ENCODE measurements at places on chromosomes 5 and 9.

DNA sequence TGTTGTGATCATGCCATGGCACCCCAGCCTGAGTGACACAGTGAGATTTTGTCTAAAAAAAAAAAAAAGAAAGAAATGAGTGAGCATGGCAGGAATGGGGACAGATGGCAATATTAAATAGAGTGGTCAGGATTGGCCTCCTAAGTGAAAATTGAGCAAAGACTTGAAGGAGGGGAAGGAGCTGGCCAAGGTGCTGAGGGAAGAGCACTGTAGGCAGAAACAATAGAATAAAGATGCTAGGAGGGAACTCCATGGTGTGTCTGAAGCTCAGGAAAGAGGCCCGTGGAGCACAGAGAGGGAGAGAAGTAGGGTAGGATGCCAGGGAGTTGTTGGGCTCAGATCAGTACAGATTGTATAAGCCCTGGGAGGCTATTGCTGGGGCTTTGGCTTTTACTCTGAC lies 64.4 kb upstream of the PCAT7 start:
- no peaks in the 10 kb centered on the region for H3K4me1 ChIP-seq
- peaks cover 3% of the 10 kb centered on the region for H3K36me3 ChIP-seq
- H3K4me3 ChIP-seq = no peak overlapping the region
- no peak for DNase-seq

DNA sequence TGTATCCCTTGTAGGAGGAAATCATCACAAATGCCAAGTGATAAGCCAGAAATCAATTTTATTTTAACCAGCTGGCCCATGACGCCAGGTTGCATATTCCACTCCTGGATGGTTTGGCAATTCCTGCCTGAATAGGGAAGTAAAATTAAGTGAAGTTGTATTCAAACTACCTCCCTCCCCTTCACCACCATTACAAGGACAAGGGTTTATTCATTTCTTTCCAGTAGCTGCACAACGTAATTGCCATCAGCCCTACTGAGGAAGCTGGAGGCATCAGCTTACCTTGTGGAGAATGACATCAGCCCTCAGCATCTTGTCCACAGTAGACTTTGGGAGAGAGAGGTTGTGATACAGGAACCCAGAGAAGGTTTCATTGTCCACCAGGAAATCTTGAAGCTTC lies 66.6 kb downstream of the ABCA1 start:
- H3K27me3 ChIP-seq = no peaks in the 10 kb centered on the region
- peaks cover 6% of the 10 kb centered on the region for H3K36me3 ChIP-seq
- H3K4me3 ChIP-seq = no peak overlapping the region
- H3K27ac ChIP-seq = no peak overlapping the region
- DNase-seq = no peak

DNA sequence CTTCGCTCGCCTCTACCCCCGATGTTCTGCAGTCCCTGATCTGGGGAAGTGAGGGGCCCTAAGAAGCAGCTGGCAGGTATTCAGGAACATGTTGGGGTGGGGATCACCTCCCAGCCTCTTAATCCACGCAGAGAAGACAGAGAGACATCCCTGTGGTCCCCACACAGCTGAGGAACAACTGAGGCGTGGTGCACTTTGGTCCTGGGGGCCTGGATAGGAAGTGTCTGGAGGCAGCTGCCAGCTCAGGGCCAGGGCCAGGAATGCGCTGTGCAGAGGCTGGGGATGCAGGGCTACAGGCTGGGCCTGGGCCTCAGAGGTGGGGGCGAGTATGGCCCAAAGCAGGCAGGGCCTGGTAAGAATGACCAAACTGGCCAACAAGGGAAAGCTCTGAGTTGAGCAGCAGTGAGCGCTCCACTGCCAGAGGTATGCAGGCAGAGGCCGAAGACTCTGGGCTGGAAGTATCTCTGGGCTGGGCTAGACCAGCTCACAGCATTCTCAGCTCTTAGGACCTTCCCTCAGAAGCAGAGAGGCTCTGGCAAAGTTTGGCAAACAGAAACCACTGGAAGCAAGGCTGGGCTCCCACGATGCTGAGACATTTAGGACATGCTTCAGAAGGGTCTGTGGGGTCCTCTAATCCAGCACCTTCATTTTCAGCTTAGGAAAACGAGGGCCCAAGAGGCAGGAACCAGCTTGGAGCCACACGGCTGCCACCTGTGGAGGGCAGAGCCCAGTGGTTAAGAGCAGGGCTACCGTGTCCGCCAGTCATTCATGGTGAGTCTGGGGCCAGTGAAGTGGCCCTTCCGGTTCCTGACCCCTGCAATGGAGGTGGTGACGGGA lies 174.4 kb downstream of the GAPVD1 start:
- H3K4me3 ChIP-seq = no peak overlapping the region
- DNase-seq = no peak
- no peaks in the 10 kb centered on the region for H3K27me3 ChIP-seq
- H3K36me3 ChIP-seq = no peaks in the 10 kb centered on the region
- H3K27ac ChIP-seq = no peak overlapping the region
- H3K4me1 ChIP-seq = no peaks in the 10 kb centered on the region

GRCh38 chr9:116209414-116210116 lies 56.0 kb downstream of the PAPPA start:
- DNase-seq = no peak
- no peaks in the 10 kb centered on the region for H3K4me1 ChIP-seq
- H3K36me3 ChIP-seq = no peaks in the 10 kb centered on the region
- no peak overlapping the region for H3K4me3 ChIP-seq
- no peak overlapping the region for H3K27ac ChIP-seq
- peaks cover 2% of the 10 kb centered on the region for H3K27me3 ChIP-seq

DNA sequence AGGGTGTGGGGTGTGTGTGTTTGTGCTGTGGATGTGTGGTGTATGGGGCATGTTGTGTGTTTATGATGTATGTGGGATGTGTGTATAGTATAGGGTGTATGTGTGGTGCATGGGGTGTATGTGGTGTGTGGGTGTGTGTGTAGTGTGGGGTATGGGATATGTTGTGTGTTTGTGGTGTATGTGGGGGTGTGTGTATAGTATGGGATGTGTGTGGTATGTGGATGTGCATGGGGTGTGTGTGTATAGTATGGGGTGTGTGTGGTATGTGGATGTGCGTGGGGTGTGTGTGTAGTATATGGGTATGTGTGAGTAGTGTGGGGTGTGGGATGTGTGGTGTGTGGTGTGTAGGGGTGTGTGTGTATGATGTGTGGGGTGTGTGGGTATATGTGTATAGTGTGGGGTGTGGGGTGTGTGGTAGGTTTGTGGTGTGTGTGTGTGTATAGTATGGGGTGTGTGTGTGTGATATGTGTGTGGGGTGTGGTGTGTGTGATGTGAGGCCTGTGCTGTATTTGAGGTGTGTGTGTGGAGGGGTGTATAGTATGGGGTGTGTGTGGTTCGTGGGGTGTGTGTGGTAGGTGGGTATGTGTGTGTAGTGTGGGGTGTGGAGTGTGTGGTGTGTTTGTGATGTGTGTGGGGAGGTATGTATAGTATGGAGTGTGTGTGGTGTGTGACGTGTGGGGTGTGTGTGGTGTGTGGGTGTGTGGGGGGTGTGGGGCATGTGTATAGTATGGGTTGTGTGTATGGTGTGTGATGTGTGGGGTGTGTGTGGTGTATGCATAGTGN lies 10.5 kb downstream of the ECSCR start:
- DNase-seq = no peak
- H3K36me3 ChIP-seq = no peaks in the 10 kb centered on the region
- peaks cover 18% of the 10 kb centered on the region for H3K27me3 ChIP-seq
- H3K27ac ChIP-seq = no peak overlapping the region

- no peak overlapping the region for H3K27ac ChIP-seq
- no peaks in the 10 kb centered on the region for H3K27me3 ChIP-seq
- H3K36me3 ChIP-seq = peaks cover 14% of the 10 kb centered on the region
- no peak overlapping the region for H3K4me3 ChIP-seq
- no peaks in the 10 kb centered on the region for H3K4me1 ChIP-seq
- DNase-seq = no peak
Measured at GRCh38 chr5:95519151-95519550, 35.6 kb downstream of the SKIC3 start.

DNA sequence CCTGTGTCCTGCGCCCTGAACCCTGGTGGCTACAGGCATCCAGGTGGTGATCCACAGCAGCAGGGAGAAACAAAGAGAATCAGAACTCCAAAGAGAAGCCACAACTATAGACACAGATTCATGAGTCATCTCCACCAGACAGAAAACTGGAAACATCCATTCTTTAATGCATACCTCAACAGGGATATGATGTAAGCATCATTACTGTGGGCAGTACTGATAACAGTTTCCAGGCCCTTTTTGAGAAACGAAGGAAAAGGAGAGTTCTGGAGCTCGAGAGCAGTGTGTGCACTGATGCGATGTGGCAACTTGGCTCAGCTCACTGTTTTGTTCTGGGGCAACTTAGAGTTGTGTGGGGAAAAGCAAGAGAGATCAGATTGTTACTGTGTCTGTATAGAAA lies 215.6 kb upstream of the ADAMTS16 start:
- H3K27ac ChIP-seq = no peak overlapping the region
- H3K4me1 ChIP-seq = no peaks in the 10 kb centered on the region
- H3K36me3 ChIP-seq = no peaks in the 10 kb centered on the region
- DNase-seq = no peak

GRCh38 chr5:149639737-149640136 lies 58.4 kb downstream of the ARHGEF37 start:
- peaks cover 6% of the 10 kb centered on the region for H3K27me3 ChIP-seq
- no peak overlapping the region for H3K27ac ChIP-seq
- no peak for DNase-seq
- no peaks in the 10 kb centered on the region for H3K36me3 ChIP-seq
- H3K4me1 ChIP-seq = no peaks in the 10 kb centered on the region

DNA sequence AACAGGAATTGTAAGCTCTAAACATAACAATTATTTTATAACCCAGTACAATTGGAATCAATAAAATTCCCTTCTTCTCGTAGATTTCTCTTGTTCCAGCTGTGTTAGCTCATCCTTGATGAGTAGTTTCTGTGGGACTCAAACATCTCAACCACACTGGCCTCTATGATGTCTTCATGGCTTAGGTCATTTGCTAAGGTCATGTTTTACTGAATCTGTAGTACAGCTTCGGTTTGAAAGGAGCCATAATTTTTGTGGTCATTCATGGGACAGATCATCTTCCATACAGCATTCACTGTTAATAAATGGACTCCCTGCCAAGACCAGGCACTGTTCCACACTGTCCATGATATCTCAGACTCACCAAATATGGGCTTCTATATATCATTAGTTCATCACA lies 369.0 kb upstream of the RFX3 start:
- H3K36me3 ChIP-seq = peaks cover 13% of the 10 kb centered on the region
- H3K4me3 ChIP-seq = no peak overlapping the region
- peaks cover 9% of the 10 kb centered on the region for H3K4me1 ChIP-seq
- no peaks in the 10 kb centered on the region for H3K27me3 ChIP-seq
- DNase-seq = no peak
- H3K27ac ChIP-seq = no peak overlapping the region

- no peak for DNase-seq
- H3K27ac ChIP-seq = no peak overlapping the region
- H3K27me3 ChIP-seq = no peaks in the 10 kb centered on the region
- no peak overlapping the region for H3K4me3 ChIP-seq
- H3K36me3 ChIP-seq = peaks cover 4% of the 10 kb centered on the region
- no peaks in the 10 kb centered on the region for H3K4me1 ChIP-seq
Measured at GRCh38 chr5:65413822-65414221, 67.9 kb downstream of the ADAMTS6 start.

GRCh38 chr9:138045541-138046490 lies 168.2 kb downstream of the CACNA1B start:
- no peak overlapping the region for H3K4me3 ChIP-seq
- H3K36me3 ChIP-seq = no peaks in the 10 kb centered on the region
- peaks cover 6% of the 10 kb centered on the region for H3K4me1 ChIP-seq

- peaks cover 7% of the 10 kb centered on the region for H3K36me3 ChIP-seq
- H3K4me3 ChIP-seq = no peak overlapping the region
- H3K27me3 ChIP-seq = no peaks in the 10 kb centered on the region
- H3K4me1 ChIP-seq = peaks cover 25% of the 10 kb centered on the region
Measured at GRCh38 chr5:61389609-61390008, 57.6 kb downstream of the ZSWIM6 start.

- H3K36me3 ChIP-seq = no peaks in the 10 kb centered on the region
- no peak for DNase-seq
- H3K27me3 ChIP-seq = peaks cover 6% of the 10 kb centered on the region
- peak overlapping the region; percentile 83 for H3K27ac ChIP-seq
- H3K4me3 ChIP-seq = peak overlapping the region; percentile 22
Measured at GRCh38 chr9:17519761-17520160, 59.1 kb upstream of the SH3GL2 start.

DNA sequence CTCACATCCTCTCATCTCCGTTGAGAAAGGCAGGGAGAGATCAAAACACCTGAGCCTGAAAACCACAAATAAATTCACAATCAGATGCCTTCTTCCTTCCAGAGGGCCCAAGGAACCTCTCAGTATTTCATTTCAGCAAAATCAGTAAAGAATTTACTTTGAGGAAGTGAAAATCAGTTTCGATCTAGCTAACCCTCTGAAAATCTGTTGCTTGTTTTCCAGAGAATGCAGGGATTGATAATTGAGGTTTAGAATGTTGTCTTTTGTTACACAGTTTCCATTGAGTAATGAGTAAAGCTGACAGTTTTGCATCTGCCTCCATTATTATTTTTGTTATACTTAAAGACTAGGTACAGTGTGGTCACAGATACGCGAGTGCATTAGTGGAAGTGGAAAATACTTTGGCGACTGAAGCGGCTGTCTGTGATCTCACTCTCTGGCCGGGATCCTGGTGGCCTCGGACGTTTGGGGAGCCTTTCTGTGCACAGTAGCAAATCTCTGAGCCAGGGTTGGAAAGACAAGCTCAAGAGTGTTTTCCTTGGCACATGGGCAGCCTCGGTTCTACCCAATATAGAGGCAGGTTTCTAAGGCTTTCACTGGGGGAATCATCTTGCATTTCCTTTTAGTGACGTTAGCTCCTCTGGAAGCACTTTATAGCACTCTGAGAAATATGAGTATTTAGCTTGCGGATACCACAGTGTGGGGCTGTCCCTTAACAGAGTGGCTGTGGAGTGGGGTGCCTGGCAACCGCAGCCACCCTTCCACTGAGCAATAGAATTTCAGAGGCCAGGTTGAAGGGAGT lies 32.2 kb upstream of the ANGPTL2 start:
- H3K36me3 ChIP-seq = no peaks in the 10 kb centered on the region
- H3K4me3 ChIP-seq = no peak overlapping the region
- H3K27ac ChIP-seq = no peak overlapping the region
- no peak for DNase-seq
- no peaks in the 10 kb centered on the region for H3K4me1 ChIP-seq
- no peaks in the 10 kb centered on the region for H3K27me3 ChIP-seq

All from progenitor cell of endocrine pancreas (in vitro differentiated cells).